NCI-H526 treated with DMSO at 0.1 percent for 48 hours (cell line): ENCODE measurements at places on chromosomes 13 and 19.

DNA sequence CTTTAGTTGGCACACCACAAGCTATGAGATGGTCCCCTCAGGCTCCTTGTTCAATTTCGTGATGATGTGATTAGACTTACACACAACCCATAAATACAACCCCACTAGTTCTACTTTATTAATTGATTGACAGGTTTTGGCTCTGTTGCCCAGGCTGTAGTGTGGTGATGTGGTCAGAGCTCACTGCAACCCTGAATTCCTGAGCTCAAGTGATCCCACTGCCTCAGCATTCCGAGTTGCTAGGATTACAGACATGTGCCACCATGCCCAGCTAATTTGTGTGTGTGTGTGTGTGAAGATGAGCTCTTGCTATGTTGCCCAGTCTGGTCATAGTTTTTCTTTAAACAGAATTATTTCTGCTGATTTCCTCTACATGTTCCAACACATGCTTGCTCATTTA, 17.5 kb upstream of the HTR2A start:
- no peak for DNase-seq

GRCh38 chr19:48618278-48618915, 581 bp downstream of the RPL18 start:
- DNase-seq: no peak

DNA sequence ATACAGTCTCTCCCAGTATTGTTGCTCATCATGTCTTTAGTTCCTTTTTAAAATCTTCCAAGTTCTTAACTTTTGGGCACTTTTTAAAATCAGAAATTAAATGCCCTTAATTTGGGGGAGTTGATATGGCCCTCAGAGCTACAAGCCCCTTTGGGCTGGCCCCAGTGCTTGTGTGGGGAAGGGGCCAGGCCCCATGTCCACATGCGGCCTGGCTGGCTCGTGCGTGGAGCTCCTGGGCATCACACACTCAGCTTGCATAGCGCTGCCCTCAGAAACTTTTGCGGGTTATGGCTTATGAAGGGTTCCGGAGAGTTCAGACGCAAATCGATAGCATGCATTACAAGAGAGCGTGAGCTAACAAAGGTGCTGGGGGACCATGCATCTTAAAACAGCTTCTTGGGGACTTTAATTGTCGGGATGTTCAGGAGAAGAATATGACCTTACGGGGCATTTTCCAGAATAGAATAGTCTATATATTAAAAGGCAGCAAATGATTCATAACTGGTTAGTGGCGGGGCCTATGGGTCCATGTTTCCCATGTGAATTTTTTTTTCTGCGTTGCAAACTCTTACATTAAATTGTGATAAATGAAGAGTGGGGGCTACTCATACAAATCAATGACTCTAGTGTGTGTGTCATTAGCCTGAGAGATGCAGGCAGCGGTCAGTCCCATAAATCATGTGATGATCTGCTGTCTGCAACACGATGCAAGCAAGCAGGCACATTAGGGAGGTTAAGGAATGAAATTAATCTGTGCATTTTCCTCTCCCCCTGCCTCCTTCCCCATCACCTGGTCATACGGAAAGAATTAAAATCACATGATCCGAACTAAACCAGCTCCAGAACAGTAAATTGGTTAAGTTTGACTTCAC, 185.8 kb upstream of the TSHZ3 start:
- DNase-seq: no peak

GRCh38 chr13:33524086-33524485, 238.5 kb upstream of the STARD13 start:
- no peak for DNase-seq

DNA sequence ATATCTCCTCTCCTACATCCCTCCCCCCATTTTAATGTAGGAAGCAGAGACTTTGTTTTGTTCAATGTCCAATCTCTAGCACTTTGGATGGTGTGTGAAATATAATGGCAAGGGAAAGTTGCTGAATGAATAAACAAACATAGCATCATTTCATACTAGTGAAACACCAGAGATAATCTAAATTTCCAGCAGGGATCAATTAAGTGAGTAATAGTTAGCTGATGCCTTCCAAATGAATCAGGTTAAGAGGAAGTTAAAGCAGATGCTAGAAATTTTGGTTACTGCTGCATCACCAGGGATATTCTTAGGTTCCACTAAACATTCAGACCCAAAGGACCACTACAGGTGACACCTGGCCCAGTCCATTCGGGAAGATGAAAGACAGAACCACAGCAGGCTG, 8.1 kb downstream of the MRPS31 start:
- DNase-seq: no peak

GRCh38 chr19:39360599-39360998, 18.4 kb downstream of the SAMD4B start:
- no peak for DNase-seq
